KBM-7 (cell line): ENCODE measurements at places on chromosomes 3 and 15.

GRCh38 chr3:160227419-160227818 is 2.2 kb downstream of the C3orf80 start:
- DNase-seq: no peak

GRCh38 chr15:82030176-82030575 is 15.6 kb downstream of the MEX3B start:
- DNase-seq: no peak

DNA sequence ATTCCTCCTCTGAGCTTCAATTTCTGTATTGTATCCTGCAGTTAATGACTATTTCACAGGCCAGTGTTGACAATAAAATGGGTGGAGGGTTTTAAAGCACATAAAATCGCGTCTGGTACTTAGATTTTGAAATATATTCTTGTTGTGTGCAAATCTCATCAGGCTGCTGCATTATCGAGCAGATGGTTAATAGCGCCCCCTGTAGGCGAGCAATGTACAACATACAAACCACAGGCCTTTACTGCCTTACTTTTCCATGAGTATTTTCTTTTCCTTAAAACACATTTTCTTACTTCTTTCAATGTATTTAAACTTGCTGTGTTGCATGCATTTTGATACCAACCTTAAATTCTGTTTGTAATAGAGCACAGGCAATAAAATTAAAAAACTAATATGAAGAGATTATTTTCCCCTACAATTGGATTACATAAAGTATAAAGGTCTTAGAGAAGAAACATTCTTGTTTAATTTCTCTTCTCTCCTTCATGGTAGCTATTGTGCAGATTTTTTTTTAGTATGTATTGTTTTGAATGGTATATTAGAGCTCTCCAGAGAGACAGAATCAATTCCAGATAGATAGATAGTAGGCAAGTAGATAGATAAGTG is 608.4 kb downstream of the CADM2 start:
- peak; percentile 35 for DNase-seq

- no peak for DNase-seq
These were observed 127.6 kb downstream of the SOX2 start for GRCh38 chr3:181839039-181839915.
